HCT116 (cell line): ENCODE measurements at places on chromosomes 2 and 18. TPM values are rescaled to one million over a fixed set of nuclear protein-coding genes. Genes with fewer than 3 reads are reported as not detected.

The POTEI gene
- total RNA-seq, result 1.2 TPM

The POU3F3 gene
- not detected for total RNA-seq

The RALB gene
- total RNA-seq, result 42.8 TPM

The REEP1 gene
- 5.9 TPM for total RNA-seq

The AGPS gene
- total RNA-seq, result 66.6 TPM

The TNS1 gene
- 6.2 TPM for total RNA-seq

The PARD6G gene
- 12.8 TPM for total RNA-seq

The CYP1B1 gene
- 2.6 TPM for total RNA-seq

GRCh38 chr2:222357930-222358329 lies 59.1 kb upstream of the PAX3 start:
- DNase-seq, result no peak

DNA sequence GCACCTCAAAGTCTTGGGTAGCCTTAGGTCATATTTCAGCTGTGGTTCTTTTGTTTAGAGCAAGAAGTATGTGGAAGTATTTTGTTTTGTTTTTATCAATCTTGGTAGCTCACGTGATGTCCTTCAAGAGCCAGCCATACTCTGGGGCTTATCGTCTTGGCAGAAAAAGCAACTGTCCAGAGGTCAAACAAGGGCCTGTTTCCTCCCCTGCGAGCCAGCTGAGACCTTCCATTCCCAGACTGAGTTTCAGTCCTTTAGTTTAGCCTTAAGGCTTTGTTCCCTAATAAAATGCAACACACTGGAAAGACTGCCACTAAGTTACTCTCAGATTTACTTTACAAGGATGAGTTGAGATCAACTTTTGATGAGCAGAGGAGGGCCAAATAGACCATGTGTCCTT lies 63.5 kb downstream of the TXNL1 start:
- no peak for DNase-seq

GRCh38 chr18:61831071-61831470 lies 61.7 kb downstream of the RNF152 start:
- no peak for DNase-seq

- no peak for DNase-seq
Measured at GRCh38 chr2:214014551-214015220, 396.2 kb upstream of the VWC2L start.

DNA sequence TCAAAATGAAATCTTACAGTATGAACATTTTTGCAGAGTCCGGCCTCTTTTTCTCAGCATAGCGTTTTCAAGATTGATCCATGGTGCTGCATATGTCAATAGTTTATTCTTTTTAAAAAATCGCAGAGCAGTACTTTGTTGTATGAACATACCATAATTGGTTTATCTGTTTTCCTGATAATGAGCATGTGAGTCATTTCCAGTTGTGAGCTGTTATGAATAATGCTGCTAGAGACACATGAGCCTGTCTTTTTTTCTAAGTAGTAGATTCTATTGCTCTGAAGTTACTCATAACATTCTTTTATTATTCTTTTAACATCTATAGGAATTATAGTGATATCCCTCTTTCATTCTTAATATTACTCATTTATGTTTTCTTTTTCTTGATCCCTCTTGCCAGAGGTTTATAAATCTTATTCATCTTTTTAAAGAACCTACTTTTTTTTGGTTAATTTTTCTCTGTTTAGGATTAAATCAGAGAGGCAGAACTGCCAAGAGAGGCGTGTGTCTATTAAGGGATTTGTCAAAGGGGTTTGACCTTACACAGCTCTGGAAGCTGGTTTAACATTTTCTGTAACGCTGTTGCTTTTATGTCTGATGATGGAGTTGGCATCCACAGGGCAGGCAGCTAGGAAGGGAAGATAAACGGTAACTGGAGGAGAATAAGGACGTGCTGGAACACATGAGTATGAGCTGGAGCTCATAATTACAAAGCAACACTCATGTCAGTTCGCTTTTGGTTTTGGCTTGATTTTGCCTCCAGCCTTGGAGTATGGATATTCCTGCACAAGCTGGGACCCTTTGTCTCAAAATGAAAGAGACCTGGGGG lies 47.4 kb downstream of the MGAT5 start:
- DNase-seq, result no peak

- no peak for DNase-seq
Measured at GRCh38 chr18:45166836-45167551, 448.3 kb upstream of the SLC14A2 start.
